T-helper 9 cell (primary cell): ENCODE measurements at places on chromosomes 7 and 10.

GRCh38 chr7:90516257-90516656 lies 46.8 kb downstream of the PTTG1IP2 start:
- DNase-seq: no peak

GRCh38 chr10:36066850-36067249 lies 424.8 kb upstream of the FZD8 start:
- DNase-seq: no peak

DNA sequence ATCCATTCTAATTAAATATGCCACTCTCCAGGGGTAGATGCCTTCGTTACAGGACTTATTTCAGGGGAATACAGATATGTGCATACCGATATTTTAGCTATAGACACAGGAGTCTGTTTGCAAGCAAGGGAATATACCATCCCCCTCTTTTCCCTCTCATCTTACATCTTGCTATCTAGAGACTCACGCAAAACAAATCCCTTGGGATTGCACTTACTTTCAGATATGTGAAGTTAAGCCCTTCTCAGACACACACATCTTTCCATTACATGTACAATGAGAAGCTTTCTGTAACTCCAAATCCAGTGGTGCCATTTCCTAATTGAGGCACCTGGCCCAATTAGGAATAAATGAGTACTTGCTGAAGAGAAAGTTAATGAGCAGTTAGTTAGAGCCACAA lies 250.4 kb upstream of the FZD8 start:
- no peak for DNase-seq

DNA sequence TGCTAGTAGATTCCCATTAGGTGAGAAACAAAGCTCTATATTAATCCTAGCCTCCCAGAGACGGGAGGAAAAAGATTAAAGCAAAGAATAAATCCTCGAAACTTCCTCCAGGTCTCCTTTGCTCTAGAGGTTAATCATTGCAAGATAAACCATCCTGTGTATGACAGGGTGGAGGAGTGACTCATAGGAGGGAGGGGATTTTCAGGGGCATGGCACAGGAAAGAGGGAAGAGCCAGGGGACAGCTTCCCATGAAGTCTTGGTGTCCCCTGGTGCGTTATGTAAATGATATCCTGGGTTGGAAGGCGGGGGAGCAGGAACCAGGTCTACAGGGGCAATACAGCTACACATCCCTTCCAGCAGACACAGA lies 780 bp downstream of the CYP3A5 start:
- DNase-seq: no peak

DNA sequence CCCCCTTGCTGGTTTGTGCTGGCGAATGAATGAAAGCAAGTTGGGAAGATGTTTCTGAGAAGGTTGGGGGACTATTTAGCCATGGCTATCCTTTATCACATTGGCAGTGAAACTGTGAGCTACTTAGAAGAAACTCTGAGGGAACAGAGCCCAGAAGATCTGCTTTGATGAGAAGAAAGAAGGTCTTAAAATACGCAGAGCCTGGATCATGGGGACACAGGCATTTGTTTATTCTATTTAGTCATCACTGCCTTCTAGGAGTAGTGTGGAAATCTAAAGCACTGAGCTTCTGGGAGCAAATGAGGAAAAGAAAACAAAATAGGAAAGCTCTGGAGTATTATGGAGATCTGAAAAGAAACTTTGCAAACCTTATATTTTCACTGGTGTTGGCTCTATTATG lies 28.5 kb downstream of the CPED1 start:
- no peak for DNase-seq

DNA sequence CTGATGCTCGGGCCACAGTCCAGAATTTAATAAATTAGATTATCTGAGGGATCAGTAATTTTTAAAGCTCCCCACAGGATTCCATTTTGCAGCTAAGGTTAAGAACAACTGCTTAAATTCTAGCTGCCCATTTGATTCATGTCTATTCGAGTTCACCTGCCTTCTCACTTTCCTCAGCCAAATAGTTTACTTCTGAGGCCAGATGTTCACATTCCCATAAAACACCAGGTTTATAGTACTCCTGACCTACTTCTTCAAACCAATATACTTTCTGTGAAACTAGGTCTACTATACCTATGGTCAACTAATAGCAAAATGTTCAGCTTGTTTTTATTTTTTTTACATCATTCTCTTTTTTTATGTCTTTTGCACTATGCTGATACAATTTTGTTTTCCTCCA lies 86.3 kb downstream of the GPR158 start:
- no peak for DNase-seq

DNA sequence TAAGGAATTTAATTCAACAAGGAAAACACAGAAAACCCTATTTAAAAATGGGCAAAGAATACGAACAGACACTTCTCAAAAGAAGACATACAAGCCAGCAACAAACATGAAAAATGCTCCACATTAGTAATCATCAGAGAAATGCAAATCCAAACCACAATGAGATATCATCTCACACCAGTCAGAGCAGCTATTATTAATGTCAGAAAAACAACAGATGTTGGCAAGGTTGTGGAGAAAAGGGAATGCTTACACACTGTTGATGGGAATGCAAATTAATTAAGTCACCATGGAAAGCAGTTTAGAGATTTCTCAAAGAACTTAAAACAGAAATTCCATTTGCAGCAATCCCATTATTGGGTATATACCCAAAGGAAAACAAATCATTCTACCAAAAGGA lies 55.2 kb downstream of the GCC1 start:
- DNase-seq: no peak

- no peak for DNase-seq
Observed at GRCh38 chr10:110616493-110617033, 27.6 kb upstream of the RBM20 start.

GRCh38 chr7:69871213-69871885 lies 273.1 kb downstream of the AUTS2 start:
- no peak for DNase-seq

DNA sequence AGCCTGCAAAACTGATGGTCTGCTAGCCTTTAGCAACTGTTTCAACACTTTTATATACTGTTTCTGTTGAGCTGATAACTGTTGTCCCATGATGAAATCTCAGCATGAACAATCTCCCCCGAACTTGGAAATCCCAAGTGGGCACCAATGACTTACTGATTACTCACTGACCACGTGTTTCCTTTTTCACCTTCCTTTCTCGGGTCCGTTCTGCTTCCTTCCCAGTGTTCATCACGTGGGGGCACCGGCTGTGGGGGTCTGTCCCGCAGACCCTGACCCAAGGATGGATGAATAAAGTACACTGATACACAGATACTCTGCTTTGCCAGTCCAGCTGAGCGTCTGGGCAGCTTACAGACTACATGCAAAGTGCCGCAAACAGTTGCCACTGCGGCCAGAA lies 39.0 kb upstream of the RASGEF1A start:
- DNase-seq: no peak

- no peak for DNase-seq
Observed at GRCh38 chr10:50993771-50994251, 80.5 kb upstream of the PRKG1 start.

- DNase-seq: no peak
Observed at GRCh38 chr7:125450749-125451148, 521.1 kb upstream of the POT1 start.

DNA sequence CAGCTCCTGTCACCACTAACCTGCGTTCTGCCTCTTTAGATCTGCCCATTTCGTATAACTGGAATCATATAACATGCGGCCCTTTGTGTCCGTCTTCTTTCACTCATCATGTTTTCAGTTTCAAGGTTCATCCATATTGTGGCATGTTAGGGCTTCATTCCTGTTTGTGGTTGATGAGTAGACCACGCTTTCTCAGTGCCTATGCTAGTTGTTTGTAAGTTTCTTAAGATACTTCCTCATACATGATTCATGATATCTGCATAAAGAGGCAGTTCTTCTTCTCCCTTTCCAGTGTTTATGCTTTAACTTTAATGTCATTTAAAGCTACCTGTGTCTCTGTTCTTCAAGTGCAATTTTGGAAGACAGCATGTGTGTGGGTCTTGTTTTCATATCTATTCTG lies 79.5 kb upstream of the FAM20C start:
- no peak for DNase-seq

DNA sequence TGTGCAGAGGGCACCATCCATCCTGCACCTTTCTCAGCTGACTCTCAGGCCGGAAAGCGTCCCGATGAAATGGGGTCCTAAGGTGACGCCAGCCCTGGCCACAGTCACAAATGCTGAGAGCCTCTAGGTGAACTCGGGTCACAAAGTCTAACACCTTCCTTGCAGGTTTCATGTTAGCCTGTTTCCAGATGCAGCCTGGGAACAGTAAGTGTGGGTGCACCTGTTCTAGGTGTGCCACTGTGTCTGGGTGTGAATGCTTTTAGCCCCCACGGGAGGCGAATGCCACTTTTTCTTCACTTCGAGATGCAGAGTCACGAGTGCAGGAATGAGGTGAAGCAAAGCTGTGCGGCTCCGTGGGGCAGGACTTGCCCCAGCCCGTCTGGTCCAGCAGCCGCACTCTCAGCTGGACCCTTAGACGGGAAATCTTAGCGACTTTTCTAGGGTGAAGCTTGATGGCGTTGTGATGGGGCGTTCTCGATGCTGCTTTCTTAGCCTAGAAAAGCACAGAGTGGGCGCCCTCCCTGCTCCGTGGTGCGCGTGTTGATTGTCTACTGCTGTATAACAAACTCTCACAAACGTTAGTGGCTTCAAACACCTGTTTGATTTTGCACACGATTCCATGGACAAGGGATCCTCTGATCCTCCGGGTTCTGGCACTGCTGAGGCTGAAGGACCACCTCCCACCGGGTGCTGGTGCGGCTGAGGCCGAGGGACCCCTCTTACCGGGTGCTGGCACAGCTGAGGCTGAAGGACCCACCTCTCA lies 13.6 kb upstream of the VIPR2 start:
- DNase-seq: no peak

DNA sequence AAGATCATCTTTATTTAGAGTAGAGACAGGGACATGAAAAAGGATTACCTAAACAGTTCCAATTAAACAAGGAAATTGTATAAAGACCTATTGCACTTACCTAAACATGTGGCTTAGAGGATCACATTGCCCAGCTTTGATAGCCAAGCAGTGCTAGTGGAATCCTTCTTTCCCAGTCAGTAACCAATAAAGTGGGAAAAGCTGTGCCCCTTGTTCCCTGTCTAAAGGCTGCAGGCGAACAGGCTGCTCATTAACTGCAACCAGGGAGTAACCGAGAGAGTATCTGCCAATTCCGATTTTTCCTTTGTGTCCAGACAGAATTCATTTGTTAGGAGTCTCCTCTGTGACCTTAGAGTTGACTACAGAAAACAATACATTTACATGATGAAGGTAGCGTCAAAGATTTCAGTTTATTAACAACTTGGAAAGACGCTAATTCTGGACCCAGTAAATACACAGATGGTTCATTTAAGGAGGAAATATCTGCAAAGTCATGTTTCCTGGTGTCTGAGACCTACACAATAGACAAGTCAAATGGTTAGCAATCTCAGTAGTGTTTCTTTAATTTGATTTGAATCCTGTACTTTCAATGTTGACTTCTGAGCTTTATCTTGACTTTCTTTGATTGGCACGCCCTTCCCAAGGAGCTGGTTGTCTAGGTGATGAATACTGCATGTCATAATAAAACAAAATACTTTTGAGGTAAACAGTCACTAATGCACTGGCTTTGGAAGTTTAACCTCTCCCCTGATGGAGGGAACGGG lies 57.3 kb upstream of the MET start:
- no peak for DNase-seq

DNA sequence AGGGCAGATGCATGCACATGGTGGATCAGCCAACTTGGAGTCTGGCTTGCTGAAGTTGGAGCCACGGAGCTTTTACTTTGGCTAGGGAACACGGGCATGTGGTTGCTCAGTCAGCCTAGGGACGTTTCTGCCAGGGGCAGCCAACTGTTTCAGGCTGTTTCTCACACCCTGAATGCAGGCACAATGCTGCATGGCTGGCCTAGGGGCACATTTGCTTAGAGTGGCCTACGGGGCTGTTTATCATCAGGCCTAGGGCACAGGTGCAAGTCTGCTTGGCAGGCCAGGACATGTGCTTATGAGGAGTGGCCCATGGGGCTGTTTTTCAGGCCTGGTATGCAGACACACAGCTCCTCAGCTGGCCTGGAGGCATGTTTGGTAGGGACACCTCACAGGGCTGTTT lies 107.4 kb downstream of the GSAP start:
- no peak for DNase-seq

GRCh38 chr10:47268696-47269095 lies 31.3 kb upstream of the GDF10 start:
- no peak for DNase-seq

DNA sequence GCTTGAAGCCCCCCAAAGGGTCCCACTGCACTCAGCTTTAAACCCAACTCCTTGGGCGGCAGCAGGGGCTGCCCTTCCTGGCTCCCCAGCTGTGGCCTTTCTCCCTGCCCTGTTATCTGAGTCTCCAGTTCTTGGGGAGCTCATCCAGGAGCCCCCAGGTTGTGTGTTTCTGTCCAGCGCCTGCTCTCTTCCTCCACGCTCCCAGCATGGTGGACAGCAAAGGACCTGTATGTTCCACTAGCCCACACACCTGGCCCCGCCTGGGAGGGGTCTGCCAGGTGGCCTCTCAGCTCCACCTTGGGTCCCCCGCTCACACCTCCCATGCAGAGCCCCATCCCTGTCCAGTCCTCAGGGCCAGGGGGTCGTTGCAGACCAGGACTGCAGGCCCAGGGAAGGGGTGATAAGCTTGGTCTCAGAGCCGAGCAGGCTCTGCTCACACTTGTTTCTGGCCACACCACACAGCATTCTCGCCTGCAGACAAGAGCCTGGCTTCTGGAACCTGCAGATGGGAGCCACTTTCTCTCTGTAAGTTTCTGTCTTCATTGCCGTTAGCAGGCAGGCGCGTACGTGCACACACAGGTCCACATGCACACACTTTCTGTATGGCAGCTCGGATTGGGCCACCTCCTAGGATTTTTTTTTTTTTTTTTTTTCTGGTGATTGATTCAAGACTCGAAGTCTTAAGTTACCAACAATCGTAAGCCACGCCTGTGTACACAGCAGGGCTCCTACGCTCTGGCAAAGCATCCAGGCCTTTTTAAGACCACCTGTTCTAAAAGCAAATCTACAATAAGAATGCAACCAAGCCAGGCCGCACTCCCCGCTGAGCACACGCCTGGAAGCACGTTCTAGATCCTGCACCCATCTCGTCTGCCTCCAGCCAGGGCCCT lies 104.6 kb downstream of the CYTH3 start:
- no peak for DNase-seq

GRCh38 chr10:116720668-116721546 lies 21.5 kb downstream of the HSPA12A start:
- no peak for DNase-seq

GRCh38 chr7:100167912-100168323 lies 499 bp downstream of the GAL3ST4 start:
- DNase-seq: no peak

GRCh38 chr10:12538491-12538995 lies 189.2 kb downstream of the CAMK1D start:
- DNase-seq: no peak

DNA sequence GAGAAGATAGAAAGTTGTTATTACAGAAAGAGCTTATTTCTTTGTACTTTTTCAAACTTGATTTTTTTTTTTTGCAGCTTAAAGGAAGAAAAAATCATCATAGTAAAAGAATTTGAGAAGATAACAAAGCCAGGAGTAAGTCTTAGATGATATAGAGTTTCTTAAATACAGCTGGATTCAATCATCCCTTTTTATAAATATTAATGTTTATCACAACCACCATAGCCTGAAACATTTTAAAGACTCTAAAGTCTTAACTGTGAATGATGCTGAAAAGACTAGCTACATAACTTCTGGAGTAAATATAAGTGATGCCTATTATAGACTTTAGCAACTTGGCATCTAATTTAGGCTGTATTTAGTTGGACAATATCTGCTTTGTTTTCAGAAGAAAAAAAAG lies 54.8 kb upstream of the FGL2 start:
- DNase-seq: no peak
